ENCODE measurements at places on chromosomes 11 and 22.
A peak's percentile ranks its signal among the peaks of the same experiment; 100 is the strongest.

DNA sequence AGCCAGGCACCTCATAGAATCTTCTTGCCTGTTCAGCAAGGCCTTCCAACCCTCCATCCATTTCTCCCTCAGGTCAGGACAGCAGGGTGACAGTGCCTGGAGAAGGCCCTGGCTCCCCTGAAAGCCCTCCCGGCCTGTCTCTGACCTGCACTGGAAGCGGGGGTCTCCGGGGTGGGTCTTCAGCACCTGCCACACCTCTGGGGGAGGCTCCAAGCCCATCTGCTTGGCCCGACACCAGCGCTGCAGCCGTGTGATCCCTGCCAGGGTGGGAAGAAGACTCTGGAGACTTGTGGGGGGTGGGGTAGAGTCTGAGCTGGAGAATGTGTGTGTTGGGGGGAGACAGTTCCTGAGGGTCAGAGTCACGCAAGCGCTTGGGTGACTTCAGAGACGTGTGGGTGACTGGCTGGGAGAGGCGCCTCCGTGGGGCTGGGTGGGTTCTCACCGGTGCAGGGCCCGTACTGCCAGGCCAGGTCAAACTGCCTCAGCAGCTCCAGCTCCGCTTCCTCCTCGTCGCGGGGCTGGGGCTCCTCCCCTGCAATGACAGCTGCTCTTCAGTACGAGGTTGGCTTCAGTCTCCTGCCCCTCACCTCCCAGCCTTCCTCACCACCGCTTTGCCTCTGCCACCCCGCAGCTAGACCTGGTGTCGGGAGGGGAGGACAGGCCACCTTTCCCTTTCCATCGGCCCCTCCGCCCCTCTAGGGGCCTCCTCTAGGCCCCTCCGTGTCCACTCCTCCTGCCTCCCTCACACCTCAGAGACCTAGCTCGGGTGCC is 615 bp downstream of the POLD4 start:
- no peak for DNase-seq

GRCh38 chr11:67281552-67282150 is 7.5 kb upstream of the ANKRD13D start:
- no peak for DNase-seq

DNA sequence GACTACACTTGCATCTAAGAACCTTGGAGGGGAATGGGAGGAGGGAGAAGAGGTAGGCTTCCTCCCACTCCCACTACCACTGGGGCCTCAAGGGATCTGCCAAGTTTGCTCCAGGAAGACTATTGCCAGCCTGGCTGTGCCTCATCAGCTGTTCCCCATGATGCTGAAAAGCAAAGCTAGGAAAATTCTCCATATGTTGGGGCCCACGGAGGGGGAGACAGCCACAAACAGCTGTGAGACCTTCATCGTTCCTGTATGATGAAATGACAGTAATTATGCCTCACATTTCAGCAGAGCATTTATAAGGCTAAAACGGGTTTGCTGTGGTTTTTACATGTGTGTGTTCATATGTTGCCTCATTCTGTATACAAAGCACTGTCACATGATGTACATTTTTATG is 6.7 kb downstream of the DSCAML1 start:
- no peak for DNase-seq

GRCh38 chr11:59669611-59670009 is 773 bp upstream of the PATL1 start:
- DNase-seq = no peak

GRCh38 chr11:66317723-66318599 is 1.1 kb upstream of the CD248 start:
- DNase-seq = peak; percentile 68

- DNase-seq = peak; percentile 91
These were observed at the start of gene ZNRF3 for GRCh38 chr22:28882878-28883656. Gene ZNRF3, plus strand, starts transcription at chr22:28883572. Its CDS starts 195 bp downstream, at chr22:28883767.

DNA sequence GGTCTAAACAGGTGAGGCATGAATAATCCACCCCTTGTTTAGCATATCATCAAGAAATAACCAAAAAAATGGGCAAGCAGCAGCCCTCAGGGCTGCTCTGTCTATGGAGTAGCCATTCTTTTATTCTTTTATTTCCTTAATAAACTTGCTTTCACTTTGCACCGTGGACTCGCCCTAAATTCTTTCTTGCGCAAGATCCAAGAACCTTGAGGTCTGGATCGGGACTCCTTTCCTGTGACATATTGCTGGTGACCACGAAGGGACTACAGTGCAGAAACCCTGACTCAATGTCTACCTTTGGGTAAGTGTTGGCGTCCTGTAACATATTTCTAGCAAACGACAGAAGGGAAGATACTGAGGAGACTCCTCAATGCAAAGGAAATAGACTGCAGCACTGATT is 1099.2 kb downstream of the FAM181B start:
- DNase-seq = no peak

DNA sequence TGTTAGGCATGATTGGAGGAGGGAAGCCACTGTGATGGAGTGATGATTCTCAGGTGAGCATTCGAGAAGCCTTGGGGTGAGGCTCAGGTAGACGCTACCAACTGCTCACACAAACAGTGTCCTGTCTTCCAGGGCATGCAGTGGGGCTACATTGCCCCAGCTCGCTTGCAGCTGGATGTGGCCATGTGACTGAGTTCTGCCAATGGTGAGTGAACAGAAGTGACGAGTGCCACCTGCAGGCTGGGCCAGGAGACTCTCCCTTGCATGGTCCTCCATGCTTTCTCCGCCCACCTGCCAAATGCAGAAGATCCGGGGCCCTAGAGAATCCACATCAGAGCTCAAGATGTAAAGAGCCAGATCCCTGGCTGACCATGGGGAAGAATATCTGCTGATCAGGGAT is 195.9 kb downstream of the BCR start:
- no peak for DNase-seq

GRCh38 chr11:2524446-2525165 is 79.8 kb downstream of the KCNQ1 start:
- no peak for DNase-seq

- no peak for DNase-seq
These were observed 1375.9 kb upstream of the RAG2 start for GRCh38 chr11:37973941-37974340.

- DNase-seq = no peak
These were observed 1.1 kb downstream of the GNAZ start for GRCh38 chr22:23071230-23072076.

DNA sequence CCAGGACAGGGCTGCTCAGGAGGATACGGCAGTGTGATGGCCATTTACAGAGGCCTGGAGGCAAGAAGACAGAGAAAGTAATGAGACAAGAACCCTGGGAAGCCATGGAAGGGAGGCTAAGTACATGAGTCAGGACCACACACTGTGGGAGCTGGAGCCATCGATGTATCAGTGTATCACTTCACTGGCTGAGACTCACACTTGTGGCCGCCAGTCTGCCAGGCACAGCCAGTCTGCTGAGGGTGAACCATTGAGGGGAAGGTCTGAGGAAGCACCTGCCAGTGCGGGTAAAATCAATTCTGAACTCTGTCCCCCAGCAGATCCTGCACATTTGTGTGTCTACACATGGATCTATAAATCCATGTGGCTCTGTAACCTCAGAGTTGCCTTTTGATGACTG is 195.6 kb downstream of the GRIK4 start:
- no peak for DNase-seq

DNA sequence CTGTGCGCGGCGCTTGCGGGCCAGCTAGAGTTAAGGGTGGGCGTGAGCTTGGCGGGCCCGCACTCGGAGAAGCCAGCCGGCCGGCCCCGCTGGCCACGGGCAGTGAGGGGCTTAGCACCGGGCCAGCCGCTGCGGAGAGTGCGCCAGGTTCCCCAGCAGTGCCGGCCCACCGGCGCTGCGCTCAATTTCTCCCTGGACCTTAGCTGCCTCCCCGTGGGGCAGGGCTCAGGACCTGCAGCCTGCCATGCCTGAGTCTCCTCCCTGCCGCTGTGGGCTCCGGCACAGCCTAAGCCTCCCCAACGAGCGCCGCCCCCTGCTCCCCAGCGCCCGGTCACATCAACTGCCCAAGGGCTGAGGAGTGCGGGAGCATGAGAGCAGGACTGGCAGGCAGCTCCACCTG is 5.2 kb upstream of the PES1 start:
- DNase-seq = no peak

GRCh38 chr22:44648821-44649565 is 53.0 kb upstream of the PRR5 start:
- no peak for DNase-seq

GRCh38 chr11:132821014-132821413 is 711.3 kb downstream of the OPCML start:
- DNase-seq = no peak

DNA sequence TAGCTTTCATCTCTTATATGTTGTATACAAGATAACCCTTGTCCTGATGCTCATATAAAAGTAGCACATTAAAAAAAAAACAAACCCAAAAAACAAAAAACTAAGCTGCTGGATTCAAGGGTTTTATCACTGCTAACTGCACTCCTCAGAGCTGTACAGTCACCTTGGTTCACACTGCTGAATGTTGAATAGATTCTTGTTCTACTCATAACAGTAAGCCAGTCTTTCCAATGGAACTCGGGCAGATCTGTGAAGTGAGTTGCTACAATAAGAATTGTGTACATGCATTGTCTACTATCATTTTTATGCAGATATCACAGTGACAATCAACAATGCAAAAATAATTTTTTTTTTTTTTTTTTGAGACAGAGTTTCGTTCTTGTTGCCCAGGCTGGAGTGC is 4.7 kb downstream of the HARBI1 start:
- DNase-seq = no peak

- no peak for DNase-seq
These were observed 1.1 kb upstream of the CLTCL1 start for GRCh38 chr22:19292458-19293230.

GRCh38 chr11:40118026-40118425 is 1341.4 kb downstream of the LRRC4C start:
- DNase-seq = no peak

- no peak for DNase-seq
These were observed 7.1 kb downstream of the DDB1 start for GRCh38 chr11:61325649-61326414.

Data from CD4-positive, alpha-beta T cell treated with Interleukin-6 at 100 ng/mL for 8 hours (primary cell).